ENCODE measurements at places on chromosomes 16 and 17.

GRCh38 chr17:41547921-41548843 lies 20.1 kb upstream of the KRT19 start:
- DNase-seq, result no peak

DNA sequence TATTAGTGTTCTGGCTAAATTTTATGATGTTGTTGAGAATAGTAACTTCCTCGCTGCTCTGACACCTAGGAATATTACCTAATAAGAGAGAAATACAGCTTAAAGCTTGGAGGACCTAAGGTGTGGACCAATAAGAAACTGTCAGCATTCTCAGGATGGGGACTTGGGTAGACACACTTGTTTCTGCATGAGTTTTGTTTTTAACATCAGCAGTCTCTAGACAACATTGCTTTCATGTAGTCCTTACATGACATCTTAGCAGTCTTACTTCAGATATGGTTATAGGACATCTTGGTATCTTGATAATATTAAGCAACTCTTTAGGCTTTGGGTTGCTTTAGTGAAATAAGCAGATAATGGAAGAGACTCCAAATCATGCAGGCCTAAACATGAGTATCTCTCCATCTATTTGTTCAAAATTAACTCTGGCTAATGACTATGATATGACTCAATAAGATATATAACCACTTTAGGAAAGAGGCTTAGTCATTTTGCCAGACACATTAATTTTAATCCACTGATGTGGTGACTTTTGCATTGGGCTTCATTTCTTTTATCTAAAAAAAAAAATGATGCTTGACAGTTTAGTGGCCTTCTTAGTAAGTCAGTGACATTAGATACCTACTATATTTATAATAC lies 84.5 kb downstream of the WNT3 start:
- DNase-seq, result no peak

DNA sequence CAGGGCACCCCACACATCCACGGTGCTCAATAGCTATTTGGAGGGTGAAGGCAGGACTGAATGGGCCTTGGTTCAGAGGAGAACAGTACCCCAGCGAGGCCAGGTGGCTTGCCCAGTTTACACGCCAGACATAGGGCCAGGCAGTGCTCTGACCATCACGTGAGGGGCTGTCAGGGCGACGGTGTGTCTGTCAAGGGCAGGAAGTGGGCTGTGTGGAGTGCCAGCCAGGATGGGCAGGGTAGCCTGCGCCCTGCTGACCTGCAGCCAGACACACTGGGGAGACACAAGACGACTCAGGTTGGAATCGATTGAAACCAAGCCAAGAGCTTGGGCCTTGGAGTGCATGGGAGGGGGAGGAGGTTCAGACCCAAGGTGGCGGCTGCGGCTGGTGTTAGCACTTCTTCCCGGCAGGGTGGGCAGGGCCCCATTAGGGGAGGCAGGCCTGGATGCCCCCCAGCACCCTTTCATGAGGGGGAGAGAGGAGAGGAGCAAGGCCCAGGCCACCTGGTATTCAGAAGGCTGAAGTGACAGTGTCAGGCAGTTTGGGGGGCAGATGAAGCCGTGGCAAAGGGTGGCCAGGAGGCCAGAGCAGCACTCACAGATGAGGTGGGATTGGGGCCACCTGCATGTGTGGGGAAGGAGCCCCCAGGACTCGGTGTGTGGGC lies 68.2 kb downstream of the SREBF1 start:
- no peak for DNase-seq

DNA sequence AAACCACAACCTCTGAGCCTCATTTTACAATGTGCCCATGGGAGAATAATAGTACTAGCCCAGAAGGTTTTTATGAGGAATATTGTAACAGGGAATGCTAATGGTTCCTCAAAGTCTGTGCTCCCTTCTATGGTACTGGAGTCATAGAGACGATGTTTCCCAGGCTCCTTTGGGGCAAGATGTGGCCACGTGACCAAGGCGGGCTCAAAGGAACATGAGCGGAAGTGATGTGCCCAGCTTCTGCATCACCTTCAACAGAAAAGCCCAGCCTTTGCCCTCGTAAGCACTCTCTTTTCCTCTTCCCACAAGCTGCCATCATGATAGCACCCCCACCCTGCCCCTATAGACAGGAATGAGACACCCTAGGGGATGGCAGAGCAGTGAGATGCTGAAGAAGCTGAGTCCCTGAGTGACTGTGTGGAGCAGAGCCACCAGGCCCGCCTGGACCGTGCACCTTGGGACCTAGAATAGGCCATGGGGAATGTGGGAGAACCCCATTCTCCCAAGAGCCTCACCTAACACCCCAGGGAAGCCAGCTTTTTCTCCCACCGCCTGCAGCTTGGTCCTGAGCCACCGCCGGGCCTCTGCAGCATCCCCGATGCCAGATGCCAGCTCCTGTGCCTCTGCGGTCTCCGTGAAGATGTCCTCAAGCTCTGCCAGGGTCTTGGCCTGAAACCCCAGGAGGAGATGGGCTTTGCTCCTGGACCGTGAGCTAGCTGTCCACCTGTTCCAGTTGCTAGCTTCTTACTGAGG lies 22.2 kb upstream of the PIK3R6 start:
- no peak for DNase-seq

- no peak for DNase-seq
These were observed 41.5 kb downstream of the TMEM235 start for GRCh38 chr17:78272914-78273258.

- no peak for DNase-seq
These were observed 27.9 kb downstream of the OMG start for GRCh38 chr17:31269036-31269577.

- DNase-seq, result no peak
These were observed 80.1 kb downstream of the VAT1L start for GRCh38 chr16:77868478-77868877.
